Common myeloid progenitor, CD34-positive (primary cell): ENCODE measurements at places on chromosomes 7 and 10.

DNA sequence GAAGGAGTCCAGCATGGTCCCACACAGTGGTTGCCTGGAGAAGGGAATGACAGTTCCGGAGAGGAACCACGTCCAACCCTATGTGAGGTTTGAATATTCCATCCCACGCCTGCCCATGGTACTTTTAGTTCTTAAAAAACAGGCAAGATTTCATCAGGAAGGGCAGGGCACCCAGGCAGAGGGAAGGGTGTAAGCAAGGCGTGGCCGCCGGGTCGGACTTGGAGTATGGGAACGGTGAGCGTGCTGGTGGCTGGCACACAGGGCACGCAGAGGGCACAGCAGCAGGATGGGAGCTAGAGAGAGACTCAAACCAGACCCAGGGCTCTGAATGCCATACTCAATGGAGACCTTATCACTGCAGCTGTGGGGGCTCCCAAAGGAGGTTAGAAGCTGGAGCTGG, 34.3 kb downstream of the FAM53B start:
- DNase-seq: no peak

DNA sequence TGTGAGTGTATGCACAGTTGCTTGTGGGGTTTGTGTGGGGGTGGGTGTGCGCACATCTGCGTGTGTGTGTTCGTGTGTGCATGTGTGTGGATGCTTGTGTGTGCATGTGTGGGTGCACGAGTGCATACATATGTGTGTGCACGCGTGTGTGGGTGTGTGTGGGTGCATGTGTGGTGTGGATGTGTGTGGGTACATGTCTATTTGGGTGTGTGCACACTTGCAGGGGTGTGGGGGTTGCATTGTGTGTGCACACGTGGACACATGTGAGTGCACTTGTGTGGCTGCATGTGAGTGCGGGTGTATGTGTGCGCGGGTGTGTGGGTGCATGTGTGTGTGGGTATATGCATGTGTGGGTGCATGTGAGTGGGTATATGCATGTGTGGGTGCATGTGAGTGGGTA, 73.7 kb downstream of the NKX6-2 start:
- no peak for DNase-seq

GRCh38 chr10:33271969-33272583, 62.4 kb downstream of the NRP1 start:
- DNase-seq: no peak

- DNase-seq: no peak
Measured at GRCh38 chr10:70619271-70620019, 16.9 kb upstream of the PRF1 start.

DNA sequence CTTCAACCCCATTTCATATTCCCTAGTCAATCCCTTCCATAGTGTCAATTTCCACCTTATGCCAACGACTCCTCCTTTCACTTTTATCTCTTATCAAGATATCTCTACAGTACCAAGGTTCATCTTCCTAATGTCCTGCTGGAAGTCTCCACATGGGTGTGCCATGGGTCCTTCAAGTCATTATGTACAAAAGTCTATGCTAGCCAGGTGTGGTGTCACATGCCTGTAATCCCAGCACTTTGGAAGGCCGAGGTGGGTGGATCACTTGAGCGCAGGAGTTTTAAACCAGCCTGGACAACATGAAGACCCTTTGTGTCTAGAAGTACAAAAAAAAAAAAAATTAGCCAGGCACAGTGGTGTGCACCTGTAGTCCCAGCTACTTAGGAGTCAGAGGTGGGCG, 47.6 kb downstream of the PRTFDC1 start:
- no peak for DNase-seq

- no peak for DNase-seq
Measured at GRCh38 chr10:111175787-111176186, 99.0 kb downstream of the ADRA2A start.

- DNase-seq: peak; percentile 62
Measured at GRCh38 chr7:89072081-89072480, 276.5 kb upstream of the TEX47 start.

DNA sequence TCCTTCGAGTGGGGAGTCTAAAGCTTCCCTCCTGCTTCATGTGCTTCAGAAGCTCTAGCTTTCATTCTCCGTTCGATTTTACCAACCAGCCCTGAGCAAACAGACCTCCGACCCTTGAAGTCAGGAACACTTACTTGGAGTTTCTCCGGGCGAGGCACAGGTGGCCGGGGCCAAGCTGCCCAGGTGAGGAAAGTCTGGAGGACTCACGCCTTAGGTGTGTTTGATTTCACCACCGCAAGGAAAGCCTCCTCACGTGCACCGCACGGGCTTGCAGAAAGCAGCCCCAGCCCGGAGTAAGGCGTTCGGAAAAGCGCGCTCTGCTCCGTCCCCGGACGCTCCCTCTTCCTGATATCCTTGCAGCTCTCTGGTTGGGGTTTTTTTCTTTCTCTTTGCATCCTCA, 30.1 kb upstream of the CNPY1 start:
- DNase-seq: no peak

DNA sequence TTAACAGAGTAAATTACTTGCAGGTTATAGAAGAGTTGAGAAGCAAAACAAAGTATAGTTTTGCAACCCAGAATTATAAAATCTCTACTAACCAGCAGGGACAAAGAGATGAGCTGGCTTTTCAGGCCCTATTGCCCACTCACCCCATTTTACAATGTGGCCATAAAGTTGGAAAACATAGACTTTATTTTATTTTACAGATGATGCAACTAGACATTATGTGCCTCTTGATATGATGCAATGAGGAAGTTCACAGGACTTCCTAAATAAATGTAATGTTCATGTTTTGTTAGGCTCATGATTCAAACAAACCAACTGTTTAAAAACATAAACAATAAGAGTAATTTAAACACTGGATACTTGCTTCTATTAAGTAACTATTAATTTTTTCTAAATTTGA, 141.1 kb upstream of the WNT16 start:
- peak; percentile 50 for DNase-seq

DNA sequence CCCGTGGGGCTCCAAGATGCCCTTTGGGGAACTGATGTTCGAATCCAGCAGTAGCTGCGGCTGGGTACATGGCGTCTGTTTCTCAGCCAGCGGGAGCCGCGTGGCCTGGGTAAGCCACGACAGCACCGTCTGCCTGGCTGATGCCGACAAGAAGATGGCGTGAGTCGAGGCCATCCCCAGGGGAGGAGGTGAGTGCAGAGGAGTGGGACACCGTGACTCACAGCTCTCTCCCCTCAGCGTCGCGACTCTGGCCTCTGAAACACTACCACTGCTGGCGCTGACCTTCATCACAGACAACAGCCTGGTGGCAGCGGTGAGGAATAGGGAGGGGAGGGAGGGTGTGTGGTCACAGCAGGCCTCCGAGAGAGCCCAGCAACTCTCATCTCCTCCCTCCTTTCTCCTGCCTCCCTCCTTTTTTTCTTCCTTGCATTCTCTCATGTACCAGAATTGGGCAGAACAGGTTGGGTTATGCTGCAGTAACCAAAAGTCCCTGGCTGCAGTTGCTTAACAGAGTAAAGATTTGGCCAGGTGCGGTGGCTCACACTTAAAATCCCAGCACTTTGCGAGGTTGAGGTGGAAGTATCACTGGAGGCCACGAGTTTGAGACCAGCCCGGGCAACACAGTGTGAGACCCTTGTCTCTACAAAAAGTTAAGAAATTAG, 16.5 kb downstream of the ARPC1B start:
- DNase-seq: peak; percentile 21

GRCh38 chr7:34337163-34337562, 320.9 kb upstream of the NPSR1 start:
- no peak for DNase-seq

DNA sequence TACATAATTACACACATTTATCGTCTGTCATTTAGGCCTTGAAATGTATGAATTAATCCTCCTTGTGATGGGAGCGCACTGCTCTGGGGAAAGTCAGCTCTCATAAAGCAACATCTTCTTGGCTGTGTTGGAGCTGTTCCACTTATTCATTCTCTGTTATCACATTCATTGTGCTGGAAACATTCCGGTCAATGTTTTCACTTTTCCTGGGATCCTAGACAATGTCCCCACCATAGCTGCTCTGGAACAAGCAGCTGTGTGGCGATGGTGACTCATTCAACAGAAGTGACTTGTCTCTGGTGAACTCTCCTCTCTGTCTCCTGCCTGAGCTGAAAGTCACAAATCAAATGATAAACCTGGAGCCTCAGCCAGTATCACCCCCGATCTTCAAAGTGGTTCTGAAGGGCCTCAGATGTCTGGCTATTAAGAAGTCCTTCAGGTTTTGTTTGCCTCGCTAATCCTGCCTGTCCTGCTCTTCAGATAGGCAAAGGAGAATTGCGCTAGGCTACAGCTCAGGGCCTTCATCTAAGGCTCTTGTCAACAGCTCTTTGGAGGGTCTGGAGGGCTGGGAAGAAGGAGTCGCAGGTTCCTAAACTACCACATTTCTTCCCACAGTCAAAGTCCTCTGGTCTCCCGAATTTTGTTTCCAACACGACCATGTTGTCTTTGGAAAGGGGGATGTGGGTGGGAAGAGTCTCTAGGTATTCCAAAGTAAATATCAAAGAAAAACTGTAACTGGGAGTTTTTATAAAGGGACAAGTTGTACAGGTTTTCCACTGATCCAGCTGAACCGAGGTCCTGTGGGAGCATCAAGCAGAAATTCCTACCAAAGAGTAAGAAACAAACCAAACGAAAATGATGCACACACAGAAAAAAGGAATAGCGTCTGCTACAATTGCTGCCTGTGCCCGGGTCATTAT, 29.3 kb downstream of the KLF6 start:
- DNase-seq: no peak

DNA sequence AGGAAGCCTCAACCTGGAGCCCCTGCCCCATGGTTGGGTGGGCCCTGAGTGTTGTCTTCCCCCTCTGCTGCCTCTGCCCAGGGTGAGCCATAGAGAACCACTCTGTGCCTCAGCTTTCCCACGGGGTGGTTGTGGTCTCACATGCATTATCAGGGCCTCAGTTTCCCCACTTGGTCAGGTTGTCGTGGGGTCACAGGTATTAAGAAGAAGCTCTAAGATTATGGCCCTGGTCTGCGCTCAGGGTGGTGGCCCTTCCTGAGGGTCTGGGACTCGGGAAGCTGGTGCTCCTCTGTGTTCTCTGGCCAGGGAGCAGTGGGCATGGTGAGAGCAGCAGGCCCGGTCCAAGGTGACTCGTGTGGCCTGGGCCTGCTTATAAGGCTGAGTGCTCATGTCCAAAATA, 17.8 kb downstream of the LRRC27 start:
- no peak for DNase-seq

DNA sequence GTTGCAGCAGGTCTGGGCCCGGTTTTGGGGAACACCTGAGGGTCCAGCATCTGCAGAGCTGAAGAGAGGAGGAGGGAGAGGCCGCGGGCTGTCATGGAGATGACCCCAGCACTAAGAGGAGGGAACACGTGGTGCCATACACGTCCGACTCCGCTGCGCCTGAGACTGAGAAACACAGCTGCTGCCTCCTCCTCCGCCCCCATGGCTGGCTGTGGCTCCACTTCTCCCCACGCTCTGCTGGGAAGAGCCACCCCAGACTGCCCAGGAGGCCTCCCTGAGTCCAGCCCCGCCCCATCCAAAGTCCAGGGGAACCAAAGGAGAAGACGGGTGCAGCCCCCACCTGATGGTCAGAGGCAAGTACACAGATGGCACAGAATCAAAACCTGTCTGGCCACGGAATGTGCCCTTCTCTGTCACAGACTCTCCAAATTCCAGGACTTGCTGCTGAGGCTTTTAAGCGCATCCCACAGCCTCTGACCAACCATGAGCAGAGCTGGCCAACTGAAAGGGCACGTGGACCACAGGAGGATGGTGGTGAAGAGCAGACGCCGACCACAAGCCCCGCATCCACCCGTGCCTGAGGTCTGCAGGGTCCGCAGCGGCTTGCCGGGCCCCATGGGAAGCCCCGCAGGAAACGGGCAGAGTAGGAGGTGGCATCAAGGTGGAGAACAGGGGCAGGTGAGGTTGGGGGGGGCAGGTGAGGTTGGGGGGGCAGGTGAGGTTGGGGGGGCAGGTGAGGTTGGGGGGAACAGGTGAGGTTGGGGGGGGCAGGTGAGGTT, 24.0 kb downstream of the STK32C start:
- no peak for DNase-seq

- no peak for DNase-seq
Measured at GRCh38 chr10:52864201-52865106, 91.9 kb upstream of the MBL2 start.
